ENCODE measurements at places on chromosomes 4 and X.

- DNase-seq, result no peak
These were observed 21.9 kb downstream of the COQ2 start for GRCh38 chr4:83262682-83263081.

GRCh38 chrX:78092296-78092695, 11.8 kb upstream of the PGK1 start:
- no peak for DNase-seq

- DNase-seq, result no peak
These were observed 83.7 kb downstream of the USP46 start for GRCh38 chr4:52575406-52575805.

DNA sequence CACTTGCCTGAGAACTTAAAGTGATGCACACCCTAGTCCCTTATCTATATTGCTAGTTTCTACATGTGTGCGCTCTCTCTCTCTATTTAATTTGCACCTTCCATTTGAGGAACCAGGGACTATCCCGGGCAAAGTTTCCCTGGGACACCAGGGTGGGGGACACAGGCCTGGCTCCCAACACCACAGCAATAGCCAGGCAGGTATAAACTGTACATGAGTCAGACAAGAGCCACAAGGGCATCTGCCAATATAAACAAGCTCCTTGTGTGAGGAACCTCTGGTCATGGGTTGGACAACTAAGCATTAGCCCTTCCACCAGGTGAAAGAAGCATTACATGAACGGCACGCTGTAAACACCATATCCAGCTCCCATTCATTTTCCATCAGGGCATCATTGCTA, 455.5 kb downstream of the STIM2 start:
- no peak for DNase-seq

DNA sequence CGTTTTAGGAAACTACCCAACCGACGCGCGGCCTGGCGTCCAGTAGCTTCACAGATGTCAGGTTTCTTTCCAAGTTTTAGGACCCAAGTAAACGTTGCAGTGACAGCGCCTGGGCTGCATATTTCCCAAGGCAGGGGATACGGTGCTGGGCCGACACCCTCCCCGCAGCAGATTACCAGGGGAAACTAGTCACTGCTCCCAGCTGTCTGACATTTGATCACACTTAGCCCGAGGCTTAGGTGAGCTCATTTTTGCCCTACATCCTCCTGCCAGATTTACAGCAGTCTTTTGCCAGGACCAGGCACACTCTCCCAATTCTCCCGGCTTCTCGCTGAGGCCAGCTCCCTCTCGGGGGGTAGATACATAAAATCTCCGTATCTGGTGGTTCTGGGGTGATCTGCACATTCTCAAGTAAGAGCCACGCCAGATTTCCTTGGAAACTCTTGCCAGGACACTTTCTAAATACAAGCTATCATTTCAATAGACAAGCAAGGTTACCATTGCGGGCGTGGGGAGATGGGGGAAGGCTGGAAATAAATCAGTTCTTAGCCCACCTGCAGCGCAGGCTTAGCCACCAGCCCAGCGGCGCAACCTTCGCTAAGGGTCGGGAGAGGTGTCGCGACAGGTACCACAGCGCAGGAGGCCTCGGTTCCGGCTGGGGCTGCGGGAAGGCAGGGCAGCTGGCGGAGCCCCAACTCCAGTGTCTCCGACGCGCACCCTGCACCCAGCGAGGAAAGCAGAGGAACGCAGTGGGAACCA, 2.5 kb upstream of the SOX3 start:
- DNase-seq, result no peak

- no peak for DNase-seq
These were observed 582.3 kb downstream of the FSTL5 start for GRCh38 chr4:161581262-161582230.

- DNase-seq, result no peak
These were observed 46.8 kb downstream of the GSTCD start for GRCh38 chr4:105755375-105755774.

- DNase-seq, result no peak
These were observed 13.2 kb downstream of the NEIL3 start for GRCh38 chr4:177322881-177323280.

GRCh38 chr4:100257567-100257966, 67.3 kb upstream of the DDIT4L start:
- no peak for DNase-seq

GRCh38 chr4:184821242-184821641, 4.5 kb downstream of the ACSL1 start:
- DNase-seq, result no peak

DNA sequence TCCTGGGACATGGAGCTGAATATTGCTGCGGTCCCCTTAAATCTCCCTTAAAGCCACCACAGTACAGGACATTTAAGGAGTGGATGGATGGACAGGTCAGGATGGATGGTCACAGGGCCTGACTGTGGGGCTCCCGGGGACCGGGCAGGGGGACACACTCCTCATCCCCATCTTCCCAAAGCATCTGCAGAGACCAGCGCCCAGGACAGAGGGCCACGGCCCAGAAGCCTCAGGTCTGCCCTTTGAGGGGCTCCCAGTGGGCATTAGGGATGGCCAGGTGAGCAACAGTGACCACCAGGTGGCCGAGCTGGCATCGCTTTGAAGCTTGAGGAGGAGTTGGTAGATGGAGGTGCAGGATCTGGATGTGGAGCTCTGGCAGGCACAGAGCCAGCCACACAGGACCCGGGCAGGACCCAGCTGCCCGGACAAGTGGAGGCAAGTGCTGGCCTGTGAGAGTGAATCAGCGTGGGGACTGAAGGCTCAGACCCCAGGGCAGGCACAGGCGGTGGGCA, 51.4 kb downstream of the ABLIM2 start:
- DNase-seq, result no peak

GRCh38 chr4:101163936-101164335, 183.4 kb downstream of the PPP3CA start:
- no peak for DNase-seq

GRCh38 chrX:104084534-104085277, 8.7 kb upstream of the TMSB15C start:
- DNase-seq, result no peak

DNA sequence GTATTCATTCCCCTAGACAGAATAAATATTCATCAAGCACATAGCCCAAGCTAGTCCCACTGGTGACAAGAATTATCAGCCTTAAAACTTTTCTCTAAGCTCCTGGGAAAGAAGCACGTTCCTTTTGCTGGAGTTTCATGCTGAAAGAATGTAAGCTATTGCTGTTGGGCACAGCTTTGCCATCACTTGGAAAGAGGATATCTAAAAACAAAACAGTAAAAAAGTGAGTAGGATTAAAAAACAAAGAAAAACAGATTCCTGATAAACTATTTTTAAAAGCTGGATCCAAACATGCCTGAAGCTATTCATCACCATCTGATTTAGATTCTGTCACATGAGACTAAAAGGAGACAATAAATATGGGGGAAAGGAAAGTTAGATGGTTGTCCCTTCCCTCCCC, 176.8 kb downstream of the SCFD2 start:
- DNase-seq, result no peak

Measured in right hindlimb (tissue), 1 donor.